ENCODE measurements at places on chromosomes 11 and 22. TPM values are rescaled to one million over a fixed set of nuclear protein-coding genes. Genes with fewer than 3 reads are reported as not detected.

Gene RTN4R
- 5.1 TPM for total RNA-seq

Gene MRPL23
- total RNA-seq, result 49.0 TPM

Gene CARD18
- not detected for total RNA-seq

DNA sequence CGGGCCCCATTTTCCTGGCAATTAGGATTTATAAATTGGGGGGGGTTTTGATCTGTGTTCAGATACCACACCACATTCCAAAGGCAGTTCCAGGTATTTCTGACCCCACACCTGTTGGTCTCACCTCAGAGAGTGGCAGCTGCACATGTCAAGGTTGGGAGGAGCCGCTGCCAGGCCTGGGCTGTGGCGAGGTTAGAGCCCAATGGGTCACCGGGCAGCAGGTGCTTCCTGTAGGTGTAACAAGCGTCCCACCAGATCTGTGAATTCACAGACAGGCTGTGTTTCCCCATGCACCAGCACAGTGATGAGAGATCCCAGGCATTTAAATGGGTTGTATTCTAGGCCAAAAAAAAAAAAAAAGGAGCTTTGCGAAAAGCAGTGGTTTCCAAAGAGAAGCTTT is 58.6 kb downstream of the CABIN1 start:
- H3K4me3 ChIP-seq, result peak overlapping the region; percentile 42
- H3K36me3 ChIP-seq, result no peaks in the 10 kb centered on the region
- DNase-seq, result no peak
- no peaks in the 10 kb centered on the region for H3K27me3 ChIP-seq
- H3K4me1 ChIP-seq, result peaks cover 34% of the 10 kb centered on the region

DNA sequence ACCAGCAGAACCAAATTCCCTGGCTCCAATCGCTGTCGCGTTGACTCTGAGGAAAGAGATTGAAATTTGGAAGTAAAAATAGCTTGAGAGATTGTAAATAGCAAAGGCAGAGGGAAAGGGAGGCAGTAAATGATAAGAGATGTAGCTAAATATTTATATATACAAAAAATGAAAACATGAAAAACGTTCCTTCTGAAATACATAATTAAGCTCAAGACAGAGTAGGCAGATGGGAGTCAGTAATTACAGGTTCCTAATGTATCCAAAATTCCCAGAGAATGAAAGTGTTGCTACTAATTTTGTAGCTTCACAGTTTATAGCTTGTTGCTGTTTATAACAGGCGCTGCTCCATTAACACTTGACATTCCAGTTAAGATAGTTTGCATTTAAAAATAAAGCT is 648.7 kb downstream of the KCNA4 start:
- H3K27me3 ChIP-seq, result no peaks in the 10 kb centered on the region
- no peaks in the 10 kb centered on the region for H3K4me1 ChIP-seq

DNA sequence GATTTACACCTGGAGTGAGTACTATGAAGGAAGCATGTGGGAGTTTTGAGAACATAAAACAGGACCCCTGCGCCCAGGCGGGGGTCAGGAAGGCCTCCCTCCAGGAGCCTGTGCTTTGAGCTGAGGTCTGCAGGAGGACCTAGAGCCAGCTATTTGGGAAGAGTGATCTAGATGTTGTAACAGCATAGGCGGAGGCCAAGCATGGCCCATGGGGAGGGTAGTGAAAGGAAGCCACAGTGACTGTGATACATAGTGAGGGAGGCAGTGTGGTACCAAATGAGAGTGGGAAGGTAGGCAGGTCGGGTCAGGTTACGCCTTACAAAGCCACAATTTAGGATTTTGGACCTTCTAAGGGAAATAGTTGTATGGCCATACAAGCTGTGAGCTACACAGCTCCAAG is 147.5 kb downstream of the PARVA start:
- H3K4me1 ChIP-seq, result no peaks in the 10 kb centered on the region
- H3K4me3 ChIP-seq, result no peak overlapping the region
- no peaks in the 10 kb centered on the region for H3K36me3 ChIP-seq

DNA sequence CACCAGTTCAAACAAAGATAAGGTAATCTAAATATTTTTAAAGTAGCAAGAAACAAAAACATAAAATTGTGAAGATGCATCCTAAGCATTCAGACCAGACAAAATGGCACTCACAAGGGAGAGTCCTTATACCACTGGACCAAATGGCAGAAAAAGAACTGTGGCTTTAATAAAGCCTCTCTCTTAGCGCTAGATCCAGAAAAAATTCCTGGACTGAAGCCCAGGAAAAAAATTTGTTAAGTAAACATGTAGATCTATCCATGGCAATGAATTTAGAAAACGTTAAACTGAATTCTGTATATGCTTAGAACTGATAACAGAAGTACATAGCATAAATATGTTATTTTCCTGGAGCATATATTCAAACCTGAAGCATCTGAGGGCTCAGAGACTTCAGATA is 11.8 kb upstream of the CD59 start:
- H3K4me3 ChIP-seq, result no peak overlapping the region
- H3K27me3 ChIP-seq, result no peaks in the 10 kb centered on the region
- H3K27ac ChIP-seq, result no peak overlapping the region
- H3K36me3 ChIP-seq, result no peaks in the 10 kb centered on the region
- H3K4me1 ChIP-seq, result no peaks in the 10 kb centered on the region
- no peak for DNase-seq

- no peak for DNase-seq
- peaks cover 4% of the 10 kb centered on the region for H3K36me3 ChIP-seq
- peaks cover 21% of the 10 kb centered on the region for H3K27me3 ChIP-seq
- peaks cover 19% of the 10 kb centered on the region for H3K4me1 ChIP-seq
- H3K4me3 ChIP-seq, result no peak overlapping the region
- H3K27ac ChIP-seq, result no peak overlapping the region
Observed at GRCh38 chr11:22190827-22191463, 1.9 kb upstream of the ANO5 start.

DNA sequence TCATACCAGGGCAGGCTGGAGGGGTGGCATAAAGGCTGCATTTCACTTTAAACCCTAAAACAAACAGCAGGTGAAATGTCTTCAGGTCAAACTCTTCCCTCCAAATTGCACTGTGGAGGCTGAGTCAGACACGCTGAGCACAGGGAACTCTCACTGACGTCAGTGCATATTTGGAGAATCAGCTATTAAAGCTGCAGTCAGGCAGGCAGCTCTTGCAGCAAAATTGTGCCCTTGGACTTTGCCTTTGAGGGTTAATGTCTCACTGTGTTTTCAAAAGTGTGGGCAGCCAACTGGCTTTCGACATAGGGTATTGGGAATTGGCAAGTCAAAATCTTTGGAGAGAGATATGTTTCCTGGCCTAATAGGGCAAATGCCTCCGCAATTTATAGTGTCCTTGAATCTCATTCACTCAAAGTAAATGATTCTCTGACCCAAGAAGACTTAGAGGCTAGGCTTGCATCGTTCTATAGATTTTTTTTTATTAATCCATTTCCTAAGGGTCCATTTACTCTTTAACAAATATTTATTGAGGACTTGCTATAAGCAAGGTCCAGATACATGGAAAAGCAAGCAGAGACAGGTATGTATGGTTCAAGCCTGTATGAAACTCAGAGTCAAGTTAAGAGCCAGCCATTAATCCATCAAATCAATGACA is 27.7 kb upstream of the SMCO4 start:
- H3K27me3 ChIP-seq, result peaks cover 6% of the 10 kb centered on the region
- no peaks in the 10 kb centered on the region for H3K4me1 ChIP-seq
- H3K4me3 ChIP-seq, result no peak overlapping the region
- no peak overlapping the region for H3K27ac ChIP-seq
- no peak for DNase-seq
- H3K36me3 ChIP-seq, result no peaks in the 10 kb centered on the region

DNA sequence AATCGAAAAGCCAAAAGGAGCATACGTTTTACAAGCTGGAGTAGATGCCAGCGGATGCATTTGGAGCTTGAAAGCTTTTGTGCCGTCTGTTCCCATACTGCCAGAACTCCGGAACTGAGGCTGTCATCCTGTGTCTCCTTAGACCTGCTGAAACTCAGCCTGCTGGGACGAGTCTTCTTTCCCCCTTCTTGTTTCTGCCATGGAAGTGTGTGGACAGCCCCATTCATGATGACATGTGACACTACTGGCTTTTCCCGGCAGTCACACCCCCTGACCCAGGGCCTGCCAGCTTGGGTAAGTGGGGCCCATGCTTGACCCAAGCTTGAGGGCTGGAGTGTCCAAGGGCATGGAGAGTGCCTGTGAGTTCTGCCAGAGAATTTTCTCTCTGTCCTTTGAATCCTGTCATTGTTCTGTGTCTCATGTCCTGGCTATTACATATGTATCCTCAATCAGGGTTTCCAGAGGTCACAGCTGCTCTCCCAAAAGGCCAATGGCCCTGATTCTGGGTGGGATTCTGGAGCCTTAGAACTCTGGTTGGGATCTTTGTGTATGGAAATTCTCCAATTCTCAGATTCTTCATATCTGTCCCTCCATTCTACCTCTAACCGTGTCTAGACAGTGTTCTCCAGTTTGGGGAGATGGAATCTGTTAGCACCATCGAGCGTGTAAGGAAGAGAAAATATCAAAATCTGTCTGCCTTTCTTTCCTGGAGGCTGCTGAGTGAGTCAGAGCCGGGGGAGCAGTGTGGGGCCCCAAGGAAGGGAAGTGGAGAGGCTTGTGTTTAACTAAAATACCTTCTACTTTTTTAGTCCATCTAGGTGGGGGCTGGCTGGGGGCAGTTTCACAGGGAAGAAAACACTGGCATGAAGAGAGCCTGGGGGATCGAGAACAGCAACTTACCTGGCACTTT is 73.2 kb downstream of the KIAA1671 start:
- H3K4me3 ChIP-seq, result no peak overlapping the region
- H3K4me1 ChIP-seq, result no peaks in the 10 kb centered on the region
- no peak overlapping the region for H3K27ac ChIP-seq
- DNase-seq, result no peak
- H3K27me3 ChIP-seq, result peaks cover 9% of the 10 kb centered on the region
- no peaks in the 10 kb centered on the region for H3K36me3 ChIP-seq

DNA sequence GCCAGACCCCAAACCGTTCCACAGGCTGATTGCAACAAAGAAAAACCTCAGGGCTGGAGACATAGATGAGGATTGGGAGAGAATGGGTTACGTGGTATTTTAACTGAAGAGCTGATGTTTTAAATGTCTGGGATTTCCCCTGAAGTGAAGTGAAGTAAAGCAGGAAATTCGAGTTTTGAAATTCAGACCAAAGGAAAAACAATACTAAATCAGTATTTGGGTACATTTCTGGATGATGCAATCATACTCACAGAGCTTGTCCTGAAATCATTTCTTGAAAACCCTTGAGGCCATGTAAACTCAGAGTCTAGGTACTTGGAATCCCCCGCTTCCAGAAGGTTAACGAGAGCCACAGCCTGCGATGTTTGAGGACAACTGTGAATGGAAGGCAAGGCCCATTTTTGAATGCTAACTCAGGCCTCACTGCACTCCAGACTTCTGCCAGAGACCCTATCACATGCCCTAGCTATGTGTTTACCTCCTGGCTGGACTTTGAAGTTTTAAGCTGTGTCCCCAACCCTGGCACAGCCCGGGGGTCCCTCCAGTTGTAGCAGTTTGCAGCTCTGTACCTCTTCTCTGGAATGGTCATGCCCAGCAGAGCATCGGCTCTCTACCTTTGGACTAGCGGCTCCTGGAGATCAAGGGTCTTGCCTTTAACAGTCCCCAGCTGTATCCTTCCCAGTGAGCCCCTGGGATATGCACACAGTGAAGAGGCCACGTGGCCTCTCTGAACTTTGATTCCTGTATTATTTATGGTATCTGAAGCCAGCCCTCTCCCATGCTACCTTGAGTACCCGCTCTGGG is 5.4 kb upstream of the FTH1 start:
- no peaks in the 10 kb centered on the region for H3K36me3 ChIP-seq
- DNase-seq, result no peak
- H3K27me3 ChIP-seq, result no peaks in the 10 kb centered on the region
- H3K4me1 ChIP-seq, result peaks cover 51% of the 10 kb centered on the region

GRCh38 chr11:8221917-8222495 is 41.7 kb downstream of the LMO1 start:
- peaks cover 4% of the 10 kb centered on the region for H3K27me3 ChIP-seq
- DNase-seq, result no peak
- H3K27ac ChIP-seq, result no peak overlapping the region
- H3K36me3 ChIP-seq, result no peaks in the 10 kb centered on the region
- H3K4me1 ChIP-seq, result peaks cover 2% of the 10 kb centered on the region
- H3K4me3 ChIP-seq, result no peak overlapping the region

DNA sequence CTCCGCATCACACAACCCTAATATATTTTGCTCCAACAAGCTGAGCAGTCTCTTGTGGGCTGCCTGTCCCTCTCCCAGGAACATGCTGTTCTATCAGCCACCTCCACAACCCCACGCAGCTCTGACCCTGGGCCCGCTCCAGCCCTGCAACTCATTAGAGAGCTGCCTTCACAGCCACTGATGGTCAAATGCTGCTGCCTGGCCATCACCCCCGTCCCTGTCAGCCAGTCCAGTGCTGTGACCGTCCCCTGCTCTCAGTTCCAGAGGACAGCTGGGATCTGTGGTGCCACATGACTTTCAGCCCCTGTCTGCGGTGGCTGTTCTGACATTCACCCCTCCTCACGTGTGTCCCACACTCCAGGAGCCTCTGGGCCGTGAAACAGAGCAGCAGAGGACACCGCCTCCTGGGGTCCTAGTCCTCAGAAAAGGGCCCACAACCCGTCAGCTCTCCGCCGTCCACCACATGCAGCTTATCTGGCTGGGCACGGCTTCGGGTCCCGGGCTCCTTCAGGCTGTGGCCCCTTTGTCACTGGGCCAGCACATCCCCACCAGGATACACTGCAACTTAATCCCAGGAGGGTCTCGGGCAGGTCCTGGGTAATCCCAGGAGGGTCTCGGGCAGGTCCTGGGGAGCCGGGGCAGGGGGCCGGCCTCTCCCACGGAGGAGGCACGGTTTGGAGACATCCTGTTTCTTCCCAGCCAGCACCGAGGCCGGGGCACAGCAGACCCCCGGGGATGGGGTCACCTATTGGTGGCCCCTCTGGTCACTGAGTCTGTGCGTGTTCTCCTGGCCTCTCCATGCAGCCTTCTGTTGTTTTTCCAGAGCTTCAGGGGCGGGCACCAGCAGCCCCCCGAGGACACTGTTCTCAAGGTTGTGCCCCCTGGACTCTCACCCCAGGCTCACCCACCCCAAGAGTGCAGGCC is 15.1 kb downstream of the CRELD2 start:
- H3K4me1 ChIP-seq, result peaks cover 40% of the 10 kb centered on the region
- no peaks in the 10 kb centered on the region for H3K27me3 ChIP-seq
- H3K36me3 ChIP-seq, result no peaks in the 10 kb centered on the region
- DNase-seq, result no peak

DNA sequence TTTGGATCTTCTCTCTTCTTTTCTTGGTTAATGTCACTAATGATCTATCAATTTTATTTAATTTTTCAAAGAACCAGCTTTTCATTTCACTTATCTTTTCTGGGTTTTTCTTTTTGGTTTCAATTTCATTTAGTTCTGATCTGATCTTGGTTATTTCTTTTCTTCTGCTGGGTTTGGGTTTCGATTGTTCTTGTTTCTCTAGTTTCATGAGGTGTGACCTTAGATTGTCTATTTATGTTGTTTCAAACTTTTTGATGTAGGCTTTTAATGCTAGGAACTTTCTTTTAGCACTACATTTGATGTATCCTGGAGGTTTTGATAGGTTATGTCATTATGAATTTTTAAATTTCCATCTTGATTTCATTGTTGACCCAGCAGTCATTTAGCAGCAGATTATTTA is 142.3 kb downstream of the C11orf87 start:
- H3K4me3 ChIP-seq, result no peak overlapping the region
- no peaks in the 10 kb centered on the region for H3K4me1 ChIP-seq
- H3K36me3 ChIP-seq, result peaks cover 12% of the 10 kb centered on the region
- H3K27me3 ChIP-seq, result peaks cover 12% of the 10 kb centered on the region
- H3K27ac ChIP-seq, result no peak overlapping the region

Data from naive thymus-derived CD8-positive, alpha-beta T cell (primary cell).